Activated CD4-positive, alpha-beta T cell treated with anti-CD3 and anti-CD28 coated beads, Interleukin-2, amount 10 ng/mL, durations not matched to agents 7 days and 5 days (primary cell): ENCODE measurements at places on chromosomes 2 and 18. TPM values are rescaled to one million over a fixed set of nuclear protein-coding genes. Genes with fewer than 3 reads are reported as not detected.
A peak's percentile ranks its signal among the peaks of the same experiment; 100 is the strongest.

DNA sequence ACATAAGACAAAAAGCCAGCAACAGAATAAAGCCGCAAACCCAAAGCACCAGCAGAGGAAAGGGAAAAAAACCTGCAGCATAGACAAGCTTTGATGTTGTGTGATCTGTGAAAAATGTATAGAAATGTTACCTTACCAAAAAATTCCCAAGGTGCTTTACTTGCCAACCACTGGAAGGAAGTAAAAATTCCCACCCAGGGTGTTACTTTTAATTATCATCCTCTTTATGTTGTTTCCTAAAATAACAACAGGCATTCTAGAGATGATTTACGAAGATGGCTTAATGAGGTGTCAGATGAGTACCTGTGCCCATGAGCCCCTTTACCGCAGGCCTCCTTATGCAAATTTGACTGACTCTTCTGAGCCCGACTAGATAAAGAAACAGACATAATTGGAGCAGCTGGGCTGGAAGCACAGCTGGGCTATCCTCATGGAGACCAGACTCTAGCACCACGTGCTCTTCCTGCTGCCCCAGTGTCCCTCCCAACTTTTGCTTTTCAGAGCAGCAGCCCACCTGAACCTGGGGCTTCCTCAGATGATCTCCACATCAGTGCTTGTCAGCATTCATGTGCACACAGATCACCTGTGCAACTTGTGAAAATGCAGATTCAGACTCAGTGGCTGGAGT is 41.5 kb downstream of the SRSF7 start:
- peak overlapping the region; percentile 52 for H3K4me3 ChIP-seq
- peaks cover 58% of the 10 kb centered on the region for H3K4me1 ChIP-seq
- no peaks in the 10 kb centered on the region for H3K27me3 ChIP-seq
- H3K27ac ChIP-seq: peak overlapping the region; percentile 89
- peaks cover 56% of the 10 kb centered on the region for H3K36me3 ChIP-seq

DNA sequence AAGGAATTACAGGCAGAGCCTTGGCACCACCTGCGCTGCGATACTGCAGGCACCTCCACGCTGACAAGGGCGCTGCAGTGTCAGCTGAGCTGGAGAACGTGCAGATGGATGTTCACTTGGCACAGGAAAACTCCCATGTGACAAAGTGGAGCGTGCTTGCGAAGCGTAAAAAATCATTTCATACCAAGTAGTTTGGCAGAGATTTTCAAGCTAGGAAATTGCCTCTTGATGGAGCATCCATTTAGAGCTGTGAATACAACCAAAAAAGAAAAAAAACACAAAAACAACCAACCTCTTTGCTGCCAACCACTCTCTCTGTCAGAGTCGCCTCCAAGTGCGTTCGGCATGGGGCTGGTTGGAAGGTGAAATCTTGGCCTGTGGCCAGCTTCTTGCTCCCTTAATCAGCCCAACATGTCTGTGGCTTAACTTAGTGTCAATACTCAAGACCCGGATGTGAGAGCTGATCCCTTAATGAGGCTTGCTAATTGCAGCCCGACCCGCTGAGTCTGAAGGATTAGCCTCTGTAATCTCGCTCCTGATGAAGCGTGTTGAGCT is 38.1 kb downstream of the ACOXL start:
- H3K27me3 ChIP-seq: peaks cover 16% of the 10 kb centered on the region
- H3K27ac ChIP-seq: no peak overlapping the region
- no peak overlapping the region for H3K4me3 ChIP-seq
- no peaks in the 10 kb centered on the region for H3K36me3 ChIP-seq

DNA sequence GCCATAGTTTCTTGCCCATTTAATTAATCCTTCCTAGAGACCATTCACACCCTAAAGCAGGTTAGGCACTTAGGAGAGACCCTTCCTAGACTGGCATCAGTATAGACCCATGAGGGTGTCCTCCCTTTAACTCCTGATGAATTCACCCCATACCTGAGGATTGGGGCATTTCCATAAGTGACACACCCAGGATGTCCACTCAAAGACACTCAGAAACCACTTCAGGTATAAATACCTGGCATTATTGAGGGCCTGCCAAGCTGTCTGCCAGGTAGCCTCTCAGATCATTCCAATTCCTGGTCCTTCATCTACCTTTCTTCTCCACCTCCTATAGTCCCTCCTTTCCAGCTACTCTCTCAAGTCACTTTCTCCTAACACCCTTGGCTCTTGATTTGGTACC is 57.5 kb upstream of the SLC14A2 start:
- no peaks in the 10 kb centered on the region for H3K27me3 ChIP-seq
- H3K4me3 ChIP-seq: no peak overlapping the region
- no peak overlapping the region for H3K27ac ChIP-seq
- H3K4me1 ChIP-seq: no peaks in the 10 kb centered on the region

CAPN13 gene
- not detected for total RNA-seq

PTPRN gene
- not detected for total RNA-seq

DNA sequence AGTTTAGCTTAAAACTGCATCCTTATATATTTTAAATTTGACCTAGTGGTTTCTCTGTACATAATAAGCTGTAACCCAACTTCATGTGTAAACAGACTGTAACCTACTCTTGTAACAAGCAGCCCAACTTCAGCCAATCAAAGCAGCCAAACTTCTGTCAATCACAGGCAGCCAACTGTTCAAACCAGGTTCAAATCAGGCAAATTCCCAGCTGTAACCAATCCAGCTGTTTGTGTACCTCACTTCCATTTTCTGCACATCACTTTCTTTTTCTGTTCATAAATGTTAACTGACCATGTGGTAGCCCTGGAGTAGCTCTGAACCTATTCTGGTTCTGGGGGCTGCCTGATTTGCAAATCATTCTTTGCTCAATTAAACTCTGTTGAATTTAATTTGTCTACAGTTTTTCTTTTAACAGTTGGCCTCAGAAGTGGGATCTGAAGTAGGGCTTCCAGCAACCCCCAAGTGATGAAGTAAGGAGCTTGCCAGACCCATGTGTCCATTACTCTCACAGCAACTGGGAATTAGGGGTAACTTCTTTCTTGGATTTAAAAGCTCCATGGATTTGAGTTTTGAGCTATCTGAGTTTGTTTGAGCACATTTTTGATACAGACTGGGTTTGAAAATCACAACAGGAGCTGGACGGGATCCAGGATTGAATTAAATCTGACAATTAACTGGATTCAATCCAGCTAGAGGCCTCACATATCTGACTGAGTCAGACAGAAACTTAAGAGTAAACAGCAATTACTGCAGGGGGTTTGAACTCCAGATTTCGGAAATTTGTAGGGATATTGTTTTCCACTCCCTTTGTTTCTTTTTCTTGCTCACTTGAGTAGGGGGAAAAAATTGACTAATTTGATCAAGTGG is 1569.7 kb upstream of the SLC39A10 start:
- DNase-seq: no peak
- no peaks in the 10 kb centered on the region for H3K4me1 ChIP-seq
- H3K36me3 ChIP-seq: no peaks in the 10 kb centered on the region
- no peaks in the 10 kb centered on the region for H3K27me3 ChIP-seq
- no peak overlapping the region for H3K27ac ChIP-seq

- no peak overlapping the region for H3K27ac ChIP-seq
- no peak overlapping the region for H3K4me3 ChIP-seq
- no peaks in the 10 kb centered on the region for H3K4me1 ChIP-seq
These were observed 6.2 kb upstream of the MATN3 start for GRCh38 chr2:20018601-20019152.

DNA sequence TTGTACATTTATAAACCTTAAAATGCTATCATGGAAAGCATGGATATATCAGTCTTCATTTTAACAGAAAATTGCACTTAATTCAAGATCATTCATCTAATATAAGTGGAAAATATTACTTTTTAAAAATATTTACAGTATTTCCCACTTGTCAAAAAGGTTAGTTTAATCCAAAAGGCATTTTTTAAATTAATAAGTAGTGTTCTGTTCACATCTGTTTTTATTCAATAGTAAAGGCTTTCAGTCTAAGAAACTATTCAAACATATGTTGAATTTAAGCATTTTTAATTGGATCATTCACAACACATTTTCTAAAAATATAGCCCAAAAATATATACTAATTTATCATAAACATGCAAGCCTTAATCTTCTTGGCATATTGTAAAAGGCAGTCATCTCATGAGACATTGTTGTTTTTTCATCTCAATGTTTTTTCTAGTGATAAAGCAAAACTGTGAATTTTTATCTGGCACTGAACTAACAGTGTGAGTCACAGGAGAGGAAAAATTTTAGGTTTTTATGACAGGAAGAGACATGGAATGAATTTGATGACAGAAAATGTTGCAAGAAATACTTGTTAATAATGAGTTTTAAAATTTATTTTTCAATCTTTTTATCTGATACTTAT is 1642.5 kb upstream of the TMEFF2 start:
- no peaks in the 10 kb centered on the region for H3K27me3 ChIP-seq
- DNase-seq: no peak
- H3K36me3 ChIP-seq: no peaks in the 10 kb centered on the region
- no peaks in the 10 kb centered on the region for H3K4me1 ChIP-seq
- H3K27ac ChIP-seq: no peak overlapping the region

EMILIN2 gene
- 18.6 TPM for total RNA-seq

TMEM178A gene
- total RNA-seq: 0.32 TPM

DNA sequence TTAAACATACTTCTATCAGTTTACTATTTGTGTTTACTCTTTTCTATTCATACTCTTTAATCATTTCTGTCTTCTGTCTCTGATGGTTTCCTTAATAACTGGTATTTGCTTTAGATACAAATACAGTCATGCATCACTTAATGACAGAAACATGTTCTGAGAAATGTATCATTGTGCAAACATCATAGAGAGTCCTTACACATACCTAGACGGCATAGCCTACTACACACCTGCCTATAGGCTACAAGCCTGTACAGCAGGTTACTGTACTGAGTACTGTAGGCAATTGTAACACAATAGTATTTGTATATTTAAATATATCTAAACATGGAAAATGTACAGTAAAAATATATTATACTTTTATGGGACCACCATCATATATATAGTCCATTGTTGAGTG is 36.3 kb downstream of the VSNL1 start:
- H3K27me3 ChIP-seq: peaks cover 4% of the 10 kb centered on the region
- H3K4me1 ChIP-seq: peaks cover 19% of the 10 kb centered on the region
- DNase-seq: no peak
- no peaks in the 10 kb centered on the region for H3K36me3 ChIP-seq

GRCh38 chr2:130391872-130392670 is 36.2 kb downstream of the PTPN18 start:
- H3K4me3 ChIP-seq: peak overlapping the region; percentile 81
- peaks cover 22% of the 10 kb centered on the region for H3K4me1 ChIP-seq
- no peak for DNase-seq
- H3K36me3 ChIP-seq: peaks cover 8% of the 10 kb centered on the region

DNA sequence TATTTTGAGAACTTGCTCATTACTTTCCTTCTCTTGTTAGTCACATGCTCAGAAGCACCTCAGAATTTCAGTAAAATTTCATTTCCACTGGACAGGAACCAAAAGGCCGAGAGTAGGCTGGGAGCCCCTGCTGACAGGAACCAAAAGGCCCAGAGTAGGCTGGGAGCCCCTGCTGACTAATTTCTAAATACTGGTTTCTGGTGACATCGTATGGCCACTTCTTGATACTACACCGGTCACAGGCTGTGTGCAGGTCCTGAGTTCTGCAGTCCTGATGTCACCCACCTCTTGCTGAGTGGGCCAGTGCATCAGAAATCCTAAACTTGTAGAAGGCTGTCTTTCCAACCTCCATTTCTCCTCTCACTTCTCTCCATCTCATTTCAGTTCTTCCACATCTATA is 17.7 kb upstream of the EN1 start:
- peaks cover 32% of the 10 kb centered on the region for H3K27me3 ChIP-seq
- H3K27ac ChIP-seq: no peak overlapping the region
- DNase-seq: peak; percentile 24
- no peaks in the 10 kb centered on the region for H3K36me3 ChIP-seq

GRCh38 chr18:52376104-52376503 is 36.1 kb downstream of the DCC start:
- no peaks in the 10 kb centered on the region for H3K4me1 ChIP-seq
- no peaks in the 10 kb centered on the region for H3K27me3 ChIP-seq
- H3K4me3 ChIP-seq: no peak overlapping the region
- H3K27ac ChIP-seq: no peak overlapping the region
